Mesenchymal stem cell (in vitro differentiated cells and primary cell): ENCODE measurements at places on chromosomes 2 and 18.

GRCh38 chr2:235421618-235422017 lies 72.2 kb upstream of the AGAP1 start:
- H3K4me3 ChIP-seq, result no peak overlapping the region
- no peaks in the 10 kb centered on the region for H3K36me3 ChIP-seq
- no peak for DNase-seq

DNA sequence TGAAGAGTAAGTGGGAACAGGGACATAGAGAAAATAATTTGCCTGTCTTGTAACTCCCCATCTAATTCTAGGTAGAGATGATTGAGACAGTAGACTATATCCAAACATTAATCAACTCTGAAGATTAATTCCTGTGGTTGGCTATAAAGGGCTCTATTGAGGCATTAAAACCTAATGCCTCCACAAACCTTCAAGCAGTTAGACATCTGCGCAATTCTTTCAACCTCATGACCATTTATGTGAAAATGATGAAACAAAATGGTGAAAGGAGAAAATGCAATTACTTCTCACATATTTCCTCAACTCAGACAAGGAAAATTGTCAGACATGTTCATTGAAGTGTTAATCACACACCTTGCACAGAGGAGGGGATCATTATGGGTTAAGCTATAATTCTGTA lies 164.5 kb upstream of the MYT1L start:
- H3K36me3 ChIP-seq, result no peaks in the 10 kb centered on the region
- H3K4me1 ChIP-seq, result no peaks in the 10 kb centered on the region
- no peak for DNase-seq
- no peak overlapping the region for H3K27ac ChIP-seq

DNA sequence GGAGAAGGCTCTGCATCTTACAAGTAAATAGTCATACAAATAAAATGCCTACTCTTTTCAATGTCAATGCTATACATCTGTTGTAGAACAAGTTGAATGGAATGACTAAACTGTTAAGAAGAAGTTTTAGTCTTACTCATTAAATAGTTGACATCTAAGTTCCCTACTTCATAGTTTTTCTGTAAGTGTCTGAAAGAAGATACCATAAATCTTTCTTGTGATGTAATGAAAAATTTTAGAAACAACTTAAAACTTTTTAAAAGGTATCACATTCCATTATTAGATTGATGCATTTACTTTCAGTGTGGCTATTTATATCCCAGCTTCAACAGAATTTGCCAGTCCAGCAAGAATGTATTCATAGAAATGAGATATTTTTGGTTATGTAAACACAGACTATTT lies 185.2 kb upstream of the EPC2 start:
- no peak overlapping the region for H3K4me3 ChIP-seq
- H3K27me3 ChIP-seq, result no peaks in the 10 kb centered on the region
- no peaks in the 10 kb centered on the region for H3K4me1 ChIP-seq
- H3K27ac ChIP-seq, result no peak overlapping the region
- DNase-seq, result peak; percentile 6

DNA sequence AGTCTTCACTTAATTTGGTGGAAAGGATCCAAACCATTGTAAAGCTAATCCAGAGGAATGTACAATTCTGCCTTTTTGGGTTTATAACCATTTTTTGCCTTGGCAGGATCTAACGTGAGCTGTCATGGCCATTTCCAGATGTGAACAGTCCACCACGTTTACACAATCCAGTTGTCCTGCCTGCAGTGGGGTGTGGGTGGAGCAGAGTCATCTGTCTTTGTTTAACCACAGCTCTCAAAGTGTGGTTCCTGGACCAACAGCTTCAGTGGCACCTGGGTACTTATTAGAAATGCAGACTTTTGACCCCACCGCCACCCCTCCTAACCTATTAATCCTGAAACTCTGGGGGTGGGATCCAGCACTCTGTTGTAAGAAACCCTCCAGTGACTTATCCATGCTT lies 35.9 kb downstream of the FHOD3 start:
- peak overlapping the region; percentile 32 for H3K4me3 ChIP-seq
- no peak for DNase-seq
- H3K27me3 ChIP-seq, result no peaks in the 10 kb centered on the region

DNA sequence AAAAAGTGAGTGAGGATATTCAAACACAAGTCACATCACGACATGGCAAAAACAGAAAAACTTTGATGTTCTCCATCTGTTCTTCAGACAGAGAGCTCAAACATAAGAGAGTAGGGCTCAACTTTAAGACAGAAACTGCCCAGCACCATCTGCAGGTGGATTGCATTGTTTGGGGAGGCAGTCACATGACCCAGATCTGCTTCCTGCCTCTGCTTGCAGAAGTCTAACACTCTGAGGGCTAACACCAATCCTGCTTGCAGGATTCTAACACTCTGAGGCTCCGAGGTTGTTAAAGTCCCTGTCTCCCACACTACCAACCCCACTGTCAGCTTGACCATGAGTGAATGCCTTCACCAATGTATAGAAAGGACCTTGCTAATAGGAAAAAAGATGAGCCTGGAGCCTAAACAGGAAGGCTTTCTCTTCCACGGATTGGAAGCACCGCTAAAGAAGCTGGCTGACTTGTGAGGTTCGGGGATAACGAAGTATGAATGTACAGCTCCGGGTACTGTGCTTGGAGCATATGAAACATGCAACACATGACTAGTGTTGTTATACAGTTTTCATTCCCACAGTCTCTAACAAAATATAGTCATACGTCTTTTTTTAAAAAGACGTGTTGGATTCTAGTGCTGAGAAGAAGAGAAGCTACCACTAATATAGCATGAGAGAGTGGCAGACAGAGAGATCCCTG lies 176.6 kb upstream of the CREB1 start:
- H3K27me3 ChIP-seq, result no peaks in the 10 kb centered on the region
- H3K4me1 ChIP-seq, result no peaks in the 10 kb centered on the region
- no peak for DNase-seq
- no peak overlapping the region for H3K4me3 ChIP-seq
